NCI-H1092 (cell line): ENCODE measurements at places on chromosomes 12 and 14.
A peak's percentile ranks its signal among the peaks of the same experiment; 100 is the strongest.

- DNase-seq: no peak
Measured at GRCh38 chr12:106190581-106190980, 51.8 kb upstream of the NUAK1 start.

GRCh38 chr12:94615260-94616181 lies 34.8 kb downstream of the TMCC3 start:
- DNase-seq: no peak

DNA sequence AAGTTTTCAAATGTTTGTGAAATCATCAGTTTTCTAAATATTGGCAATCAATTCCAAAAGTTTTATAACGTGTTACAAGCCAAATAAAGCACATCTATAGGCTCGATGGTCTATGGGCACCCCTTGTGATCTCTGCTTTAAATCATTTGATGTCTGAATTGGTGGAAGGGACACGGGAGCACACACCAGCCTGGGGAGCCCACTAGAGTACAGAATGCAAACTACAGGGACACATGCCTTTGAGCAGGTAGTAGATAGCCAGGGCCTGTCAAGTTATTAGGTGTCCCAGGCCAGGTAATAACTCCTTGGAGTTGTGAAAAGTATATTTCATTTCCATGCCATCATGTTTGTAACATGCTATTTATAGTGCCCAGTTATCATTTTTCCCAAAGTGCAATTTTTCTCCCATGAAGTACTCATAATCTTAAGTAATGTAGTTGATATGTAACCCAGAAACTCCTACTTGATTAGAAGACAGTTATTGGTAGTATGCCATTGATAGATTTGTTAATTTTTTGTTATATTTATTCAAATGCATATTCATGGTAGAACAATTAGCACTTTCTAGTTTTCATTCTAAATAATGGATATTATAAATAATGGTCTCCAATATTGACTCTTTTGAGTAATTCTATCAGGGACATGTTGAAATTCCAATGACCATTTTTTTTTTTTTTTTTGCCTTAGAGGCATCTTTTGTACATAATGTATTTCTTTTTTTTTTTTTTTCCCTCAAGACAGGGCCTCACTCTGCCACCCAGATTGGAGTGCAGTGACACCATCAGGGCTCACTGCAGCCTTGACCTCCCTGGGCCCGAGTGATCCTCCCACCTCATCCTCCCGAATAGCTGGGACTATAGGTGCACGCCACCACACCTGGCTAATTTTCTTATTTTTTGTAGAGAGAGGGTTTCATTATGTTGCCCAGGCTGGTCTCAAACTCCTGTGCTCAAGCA lies 96.9 kb upstream of the FGD4 start:
- no peak for DNase-seq

- DNase-seq: peak; percentile 34
Measured at GRCh38 chr12:92505254-92506231, 197.2 kb upstream of the PLEKHG7 start.

DNA sequence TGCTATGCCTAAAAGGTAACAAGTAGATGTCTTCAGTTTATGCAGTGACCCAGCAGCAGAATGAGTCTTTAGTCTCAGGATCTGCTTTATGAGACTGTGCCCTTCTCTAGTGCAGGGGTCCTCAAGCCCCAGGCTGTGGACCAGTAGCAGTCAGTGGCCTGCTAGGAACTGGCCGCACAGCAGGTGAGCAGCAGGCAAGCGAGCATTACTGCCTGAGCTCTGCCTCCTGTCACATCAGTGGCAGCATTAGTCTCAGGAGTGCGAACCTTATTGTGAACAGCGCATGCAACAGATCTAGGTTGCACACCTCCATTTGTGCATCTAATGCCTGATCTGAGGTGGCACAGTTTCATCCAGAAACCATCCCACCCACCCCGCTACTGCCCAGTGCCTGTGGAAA lies 38.4 kb downstream of the LRP6 start:
- no peak for DNase-seq

- DNase-seq: no peak
Measured at GRCh38 chr14:94052199-94052598, 26.1 kb downstream of the OTUB2 start.

GRCh38 chr12:113537751-113538087 lies 66.0 kb upstream of the LHX5 start:
- DNase-seq: no peak

- no peak for DNase-seq
Measured at GRCh38 chr14:59282378-59282765, 93.9 kb downstream of the DAAM1 start.

- DNase-seq: no peak
Measured at GRCh38 chr14:79306546-79306945, 904.8 kb downstream of the DIO2 start.

DNA sequence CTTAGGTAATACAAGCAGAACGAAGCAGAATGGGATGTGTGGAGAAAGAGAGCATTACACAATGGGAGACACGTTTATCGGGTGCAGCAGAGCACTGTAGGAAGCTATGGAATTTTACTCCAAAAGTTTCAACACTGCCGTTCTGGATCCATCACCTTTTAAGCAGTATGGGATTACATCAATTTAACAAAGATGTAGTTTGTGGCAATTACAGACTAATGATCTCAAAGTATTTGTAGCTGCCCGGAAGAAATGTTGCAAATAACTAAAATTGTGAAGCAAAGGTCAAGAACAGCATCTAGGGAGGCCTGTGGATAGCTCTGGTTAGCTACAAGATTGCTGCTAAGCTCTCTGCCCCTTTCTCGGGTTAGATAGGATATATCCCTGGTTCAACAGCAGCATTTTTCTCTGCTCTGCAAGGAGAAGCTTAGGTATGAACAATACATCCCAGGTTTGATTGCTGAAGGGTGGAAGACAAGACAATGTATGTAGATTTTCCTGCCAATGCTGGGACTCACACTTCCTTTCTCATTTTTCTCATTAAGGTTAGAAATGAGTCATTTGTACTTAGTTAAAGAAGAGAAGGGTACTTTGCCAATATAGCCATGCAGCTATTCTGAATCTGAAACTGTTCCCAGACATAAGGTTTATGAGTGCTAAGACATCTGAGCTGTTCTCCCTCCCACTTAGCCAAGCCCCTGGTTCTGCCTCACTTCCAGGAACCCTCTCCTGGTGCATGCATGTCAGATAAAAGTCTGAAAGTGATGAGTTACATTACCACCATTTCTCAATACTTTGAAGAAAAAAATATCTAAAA lies 75.0 kb upstream of the HIF1A start:
- no peak for DNase-seq

DNA sequence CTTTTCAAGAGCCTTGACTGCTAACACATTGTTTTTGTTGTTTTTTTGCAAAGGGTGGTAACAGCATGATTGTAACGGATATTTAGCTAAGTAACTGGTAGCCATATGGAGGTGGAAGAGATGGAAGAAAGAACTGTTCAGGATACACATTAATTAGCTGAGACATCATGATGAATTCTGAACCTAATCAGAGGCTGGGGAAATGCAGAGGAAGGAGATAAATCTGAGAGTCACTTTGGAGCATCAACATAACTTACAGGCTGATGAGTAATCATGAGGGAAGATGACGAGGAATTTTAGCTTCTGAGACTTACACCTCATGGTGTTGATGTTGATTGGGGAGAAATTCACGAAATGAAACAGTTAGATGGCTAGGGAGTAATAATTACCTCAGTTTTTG lies 62.3 kb downstream of the NIN start:
- DNase-seq: no peak

GRCh38 chr12:6869049-6870021 lies 2.0 kb downstream of the TPI1 start:
- peak; percentile 43 for DNase-seq

- no peak for DNase-seq
Measured at GRCh38 chr14:92520102-92521057, 6.8 kb downstream of the RIN3 start.

GRCh38 chr12:82958966-82959365 lies 272.3 kb downstream of the TMTC2 start:
- DNase-seq: no peak

DNA sequence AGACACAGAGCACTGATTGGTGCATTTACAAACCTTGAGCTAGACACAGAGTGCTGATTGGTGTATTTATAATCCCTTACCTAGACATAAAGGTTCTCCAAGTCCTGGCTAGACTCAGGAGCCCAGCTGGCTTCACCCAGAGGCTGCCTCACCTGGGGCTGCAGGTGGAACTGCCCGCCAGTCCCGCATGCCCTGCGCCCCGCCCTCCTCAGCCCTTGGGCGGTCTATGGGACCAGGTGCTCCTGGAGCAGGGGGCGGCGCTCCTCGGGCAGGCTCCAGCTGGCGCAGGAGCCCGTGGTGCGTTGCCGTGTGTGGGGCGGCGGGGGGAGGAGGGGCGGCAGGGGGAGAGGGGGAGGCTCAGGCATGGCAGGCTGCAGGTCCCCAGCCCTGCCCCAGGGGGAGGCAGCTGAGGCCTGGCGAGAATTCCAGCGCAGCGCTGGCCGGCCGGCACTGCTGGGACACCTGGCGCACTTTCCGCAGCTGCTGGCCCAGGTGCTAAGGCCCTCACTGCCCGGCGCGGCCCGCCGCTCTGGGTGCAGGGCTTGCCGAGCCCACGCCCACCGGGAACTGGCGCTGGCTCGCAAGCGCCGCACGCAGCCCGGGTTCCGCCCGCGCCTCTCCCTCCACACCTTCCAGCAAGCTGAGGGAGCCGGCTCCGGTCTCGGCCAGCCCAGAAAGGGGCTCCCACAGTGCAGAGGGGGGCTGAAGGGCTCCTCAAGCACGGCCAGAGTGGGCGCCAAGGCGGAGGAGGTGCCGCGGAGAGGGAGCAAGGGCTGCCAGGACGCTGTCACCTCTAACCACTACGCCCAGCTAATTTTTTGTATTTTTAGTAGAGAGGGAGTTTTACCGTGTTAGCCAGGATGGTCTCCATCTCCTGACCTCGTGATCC lies 3.1 kb upstream of the SLCO1B3 start:
- no peak for DNase-seq

DNA sequence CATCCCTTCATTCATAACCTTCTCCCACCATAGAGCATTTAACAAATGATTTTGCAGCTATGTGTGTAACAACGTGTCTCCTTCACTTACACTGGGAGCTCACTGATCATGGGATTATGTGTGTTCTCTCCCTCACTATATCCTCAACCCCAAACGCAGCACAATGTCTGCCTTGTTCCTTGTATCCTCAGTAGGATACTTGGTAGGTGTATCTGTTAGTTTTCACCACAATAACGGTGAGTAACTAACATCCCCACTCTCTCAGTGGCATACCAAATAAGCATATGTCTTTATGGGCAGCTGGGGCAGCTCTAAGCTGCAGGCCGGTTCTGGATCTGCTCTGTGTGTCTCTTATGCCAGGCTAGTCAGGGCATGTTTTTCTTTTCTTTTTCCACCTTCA lies 166.7 kb upstream of the PWP1 start:
- DNase-seq: no peak

GRCh38 chr12:77232045-77232444 lies 166.7 kb upstream of the E2F7 start:
- no peak for DNase-seq

GRCh38 chr12:18905134-18905533 lies 167.2 kb downstream of the CAPZA3 start:
- no peak for DNase-seq

DNA sequence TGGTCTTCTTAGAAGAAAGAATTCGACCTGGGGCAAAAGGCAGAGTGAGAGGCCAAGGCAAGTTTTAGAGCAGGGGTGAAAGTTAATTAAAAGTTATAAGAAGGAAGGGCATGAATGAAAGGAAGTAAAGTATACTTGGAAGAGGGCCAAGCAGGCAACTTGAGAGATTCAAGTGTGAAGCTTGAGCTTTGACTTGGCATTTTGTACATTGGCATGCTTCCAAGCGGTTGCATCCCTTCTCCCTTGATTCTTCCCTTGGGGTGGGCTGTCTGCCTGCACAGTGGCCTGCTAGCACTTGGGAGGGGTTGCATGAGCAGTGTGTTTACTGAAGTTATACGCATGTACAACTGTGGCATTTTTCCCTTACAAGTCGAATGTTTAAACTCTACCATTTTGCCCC lies 74.8 kb upstream of the MGAT4C start:
- DNase-seq: no peak

DNA sequence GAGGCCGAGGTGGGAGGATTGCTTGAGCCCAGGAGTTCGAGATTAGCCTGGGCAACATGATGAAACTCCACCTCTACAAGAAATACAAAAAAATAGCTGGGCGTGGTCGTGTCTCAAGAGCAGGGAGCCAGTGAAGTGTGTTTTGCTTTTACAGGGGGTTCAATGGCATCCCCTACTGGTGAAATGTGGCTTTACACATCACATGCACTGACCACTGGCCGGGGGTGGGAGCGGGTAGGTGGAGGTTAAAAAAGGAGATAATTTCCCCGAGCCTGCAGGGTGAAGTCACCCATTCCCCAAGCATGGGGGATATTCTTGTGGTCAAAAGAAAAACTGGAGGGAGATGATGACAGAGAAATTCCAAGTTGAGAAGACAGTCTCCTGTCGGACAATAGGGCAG lies 63.6 kb upstream of the PWP1 start:
- DNase-seq: no peak

DNA sequence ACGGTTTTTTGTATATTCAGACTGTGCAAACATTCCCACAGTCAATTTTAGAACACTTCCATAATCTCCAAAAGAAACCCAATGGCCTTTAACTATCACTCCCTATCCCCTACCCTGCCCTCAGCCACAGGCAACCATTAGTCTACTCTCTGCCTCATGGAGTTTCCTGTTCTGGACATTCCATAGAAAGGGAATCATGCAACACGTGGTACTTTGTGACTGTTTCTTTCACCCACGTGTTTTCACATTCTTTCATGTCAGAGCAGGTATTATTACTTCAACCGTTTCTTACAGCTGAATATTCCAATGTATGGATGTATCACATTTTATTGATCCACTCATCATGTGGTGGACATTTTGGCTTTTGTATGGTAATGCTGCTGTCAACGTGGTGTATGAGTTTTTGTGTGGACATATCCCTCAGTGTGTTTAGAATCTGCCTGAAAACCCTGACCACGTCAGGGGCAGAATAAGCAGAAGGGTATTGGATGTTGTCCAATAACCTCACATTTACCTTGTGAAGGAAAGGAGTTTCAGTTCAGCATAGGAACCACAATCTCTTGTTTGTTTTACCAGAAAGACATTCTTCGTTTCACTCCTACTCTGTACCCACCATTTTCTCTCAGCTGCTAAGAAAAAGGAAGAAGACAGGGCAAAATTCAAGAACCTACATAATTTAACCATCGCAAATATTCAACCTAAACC lies 107.5 kb upstream of the DYRK2 start:
- DNase-seq: no peak

- no peak for DNase-seq
Measured at GRCh38 chr12:10128687-10129086, 1.3 kb downstream of the CLEC7A start.

GRCh38 chr12:108773798-108774788 lies 42.8 kb upstream of the CORO1C start:
- DNase-seq: peak; percentile 51
